Purkinje cell (primary cell): ENCODE measurements at places on chromosomes 1 and 21. TPM values are rescaled to one million over a fixed set of nuclear protein-coding genes. Genes with fewer than 3 reads are reported as not detected.

The PATJ gene
- polyA plus RNA-seq, result 16.9 and 23.2 TPM in 2 replicates

The WDR4 gene
- 0.54 TPM in 1 of 2 replicates, not detected in the other for polyA plus RNA-seq

The OR2T35 gene
- not detected in 2 replicates for polyA plus RNA-seq

The PLEKHN1 gene
- polyA plus RNA-seq, result not detected in 2 replicates

The SPATA17 gene
- polyA plus RNA-seq, result 3.4 and 7.4 TPM in 2 replicates

The OR1C1 gene
- not detected in 2 replicates for polyA plus RNA-seq

The FAM72C gene
- 1.3 and 1.8 TPM in 2 replicates for polyA plus RNA-seq

The PRPF38B gene
- 8.0 and 16.3 TPM in 2 replicates for polyA plus RNA-seq

The SGIP1 gene
- polyA plus RNA-seq, result 124 and 149 TPM in 2 replicates

The ADAMTSL4 gene
- polyA plus RNA-seq, result not detected in 2 replicates

The TRIM33 gene
- 49.5 and 58.2 TPM in 2 replicates for polyA plus RNA-seq

The HMCN1 gene
- not detected in 2 replicates for polyA plus RNA-seq

The C1orf50 gene
- 1.7 and 4.1 TPM in 2 replicates for polyA plus RNA-seq

The PLD5 gene
- polyA plus RNA-seq, result 10.0 and 18.8 TPM in 2 replicates

The NT5C1A gene
- not detected in 2 replicates for polyA plus RNA-seq

The MARCKSL1 gene
- polyA plus RNA-seq, result 74.5 and 124 TPM in 2 replicates

The TMCC2 gene
- 0.14 and 0.93 TPM in 2 replicates for polyA plus RNA-seq

The METTL13 gene
- polyA plus RNA-seq, result 14.9 and 15.8 TPM in 2 replicates

The ADORA3 gene
- polyA plus RNA-seq, result 0.49 TPM in 1 of 2 replicates, not detected in the other

The SPRR2G gene
- not detected in 2 replicates for polyA plus RNA-seq

The S100A7 gene
- not detected in 2 replicates for polyA plus RNA-seq

The PROK1 gene
- polyA plus RNA-seq, result not detected in 2 replicates
